ENCODE measurements at places on chromosomes 2 and 18.

DNA sequence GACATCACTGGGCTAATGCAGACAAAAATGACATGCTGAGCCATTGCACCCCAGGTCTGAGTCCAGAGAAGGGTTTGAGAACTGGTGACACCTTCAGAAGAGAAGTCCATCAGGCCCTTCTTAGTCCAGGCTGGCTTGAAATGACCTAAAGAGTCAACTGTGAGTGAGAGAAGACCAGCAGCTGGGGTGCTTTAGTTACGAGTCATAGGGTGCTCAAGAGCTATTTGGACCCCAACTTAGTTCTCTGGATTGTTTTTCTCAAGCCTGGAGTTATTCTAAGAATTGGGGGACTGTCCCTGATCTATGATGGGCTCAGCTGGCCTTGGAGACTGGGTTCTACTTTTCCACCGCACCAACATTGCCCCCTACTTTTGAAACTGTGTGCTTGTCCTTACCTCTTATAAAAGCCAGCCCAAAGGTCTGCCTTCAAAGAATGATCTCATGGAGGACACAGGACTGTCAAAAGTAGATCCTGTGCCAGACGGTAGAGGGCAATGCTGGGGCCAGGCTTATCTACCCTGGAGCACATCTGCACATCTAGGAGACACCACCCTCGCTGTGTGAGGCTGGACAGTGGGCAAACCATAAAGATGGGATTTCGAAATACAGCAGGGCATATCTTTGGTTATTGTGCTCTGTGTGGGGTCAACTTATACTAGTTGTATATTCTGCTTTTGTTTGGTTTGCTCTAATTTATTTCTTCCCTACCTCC, 333.0 kb upstream of the SLC14A2 start:
- no peak for DNase-seq

DNA sequence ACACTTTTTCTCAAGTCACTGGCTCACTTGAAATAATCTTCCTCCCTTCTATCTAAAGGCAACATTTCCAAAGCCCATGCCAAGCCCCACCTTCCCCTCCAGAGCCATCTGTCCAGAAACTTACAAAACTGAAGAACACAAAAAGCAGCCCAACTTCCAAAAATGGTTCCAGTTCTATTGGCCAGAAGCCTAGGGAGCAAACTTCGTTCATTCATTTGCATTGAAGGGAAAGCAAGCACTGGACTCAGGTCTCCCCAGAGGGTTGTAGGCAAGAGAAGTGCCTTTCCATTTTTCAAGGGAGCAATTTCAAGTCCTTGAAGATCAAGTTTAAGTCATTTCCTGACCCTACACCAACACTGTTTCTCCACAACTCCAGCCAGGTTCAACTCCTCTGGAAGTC, 585.0 kb downstream of the BCL11A start:
- peak; percentile 40 for DNase-seq

- no peak for DNase-seq
Measured at GRCh38 chr18:71405169-71405809, 1116.4 kb downstream of the SOCS6 start.

GRCh38 chr18:68660354-68661183, 54.3 kb downstream of the TMX3 start:
- DNase-seq: peak; percentile 23

GRCh38 chr18:8734496-8734895, 29.1 kb downstream of the MTCL1 start:
- DNase-seq: no peak

- DNase-seq: no peak
Measured at GRCh38 chr2:144461308-144461766, 58.6 kb downstream of the ZEB2 start.

- no peak for DNase-seq
Measured at GRCh38 chr2:151381266-151381665, 23.9 kb downstream of the TNFAIP6 start.

DNA sequence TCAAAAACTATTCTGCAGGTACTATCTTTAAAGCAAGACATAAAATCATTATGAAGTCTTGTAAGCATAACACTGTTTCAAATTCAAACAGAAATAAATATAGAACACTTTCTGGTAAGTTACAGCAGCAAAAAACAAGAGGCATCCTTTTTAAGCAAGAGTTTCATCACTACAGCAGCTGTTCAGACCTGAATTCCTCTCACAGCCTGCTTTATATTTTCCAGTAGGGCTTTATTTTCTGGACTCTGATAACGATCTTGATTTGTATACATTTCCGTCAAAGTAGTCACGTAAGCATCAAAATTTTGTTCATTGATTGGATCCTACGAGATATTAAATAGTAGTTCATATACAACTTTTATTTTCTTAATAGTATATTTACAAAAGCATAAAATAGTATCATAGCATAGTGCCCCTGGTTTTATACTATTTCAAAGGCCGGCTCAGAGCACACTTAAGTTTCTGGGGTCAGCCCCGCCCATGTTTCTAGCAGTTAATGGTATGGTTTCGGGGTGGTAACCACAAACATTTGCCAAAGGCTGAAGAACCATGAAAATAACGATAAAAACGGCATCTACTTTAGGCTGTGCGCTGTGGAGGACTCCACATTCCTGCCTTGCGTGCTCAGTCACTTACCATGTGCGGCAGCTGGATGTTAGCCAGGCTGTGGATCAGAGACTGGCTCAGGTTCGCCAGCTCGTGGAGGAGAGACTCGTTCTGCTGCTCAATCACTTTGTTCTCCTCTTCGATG, 47.5 kb upstream of the PXDN start:
- DNase-seq: no peak

GRCh38 chr2:135052997-135053474, 944 bp downstream of the RAB3GAP1 start:
- DNase-seq: peak; percentile 6

DNA sequence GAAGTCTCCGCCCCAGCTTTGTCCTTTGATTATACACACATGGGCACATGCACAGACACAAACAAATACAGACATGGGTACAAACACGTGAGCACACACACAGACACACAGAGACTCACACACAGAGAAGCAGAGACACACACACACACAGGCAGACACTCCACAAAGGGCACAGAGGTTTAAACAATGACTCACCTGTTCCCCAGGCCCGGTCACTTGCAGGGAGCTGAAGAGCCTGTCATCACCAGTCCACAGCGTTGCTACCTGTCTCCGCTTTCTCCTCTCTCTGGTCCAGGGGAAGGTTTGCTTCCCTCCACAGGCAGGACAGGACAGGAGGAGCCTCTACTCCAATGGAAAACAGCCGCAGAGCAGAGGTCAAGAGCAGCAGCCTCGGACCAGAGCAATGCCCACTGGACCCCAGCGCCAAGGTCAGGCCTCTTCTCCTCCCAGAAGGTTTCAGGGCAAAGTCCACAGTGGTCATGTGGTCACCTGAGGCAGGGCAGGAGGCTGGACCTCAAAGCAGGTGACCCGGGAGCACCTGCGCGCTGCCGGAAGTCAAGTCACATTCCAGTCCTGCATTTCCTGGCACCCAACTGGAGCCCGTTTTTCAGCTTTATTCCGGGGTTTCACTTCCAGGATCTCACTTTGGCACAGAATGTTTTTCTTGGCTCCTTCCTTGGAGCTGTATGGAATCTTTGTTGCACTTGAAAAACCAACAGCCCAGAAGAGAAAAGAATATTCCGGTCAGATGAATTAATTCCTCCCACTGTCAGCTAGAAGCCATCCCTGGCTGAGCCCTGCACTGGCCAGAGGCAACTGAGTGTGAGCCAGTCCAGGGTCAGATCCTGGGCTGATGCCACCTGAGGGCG, at the start of gene RAB17:
RAB17 (minus strand) TSS at position 463 of the 869 bp plus-strand sequence. CDS start 4,580 bp downstream, outside the sequence.
- DNase-seq: no peak

GRCh38 chr2:236955521-236956030, 130.1 kb upstream of the COPS8 start:
- DNase-seq: no peak

DNA sequence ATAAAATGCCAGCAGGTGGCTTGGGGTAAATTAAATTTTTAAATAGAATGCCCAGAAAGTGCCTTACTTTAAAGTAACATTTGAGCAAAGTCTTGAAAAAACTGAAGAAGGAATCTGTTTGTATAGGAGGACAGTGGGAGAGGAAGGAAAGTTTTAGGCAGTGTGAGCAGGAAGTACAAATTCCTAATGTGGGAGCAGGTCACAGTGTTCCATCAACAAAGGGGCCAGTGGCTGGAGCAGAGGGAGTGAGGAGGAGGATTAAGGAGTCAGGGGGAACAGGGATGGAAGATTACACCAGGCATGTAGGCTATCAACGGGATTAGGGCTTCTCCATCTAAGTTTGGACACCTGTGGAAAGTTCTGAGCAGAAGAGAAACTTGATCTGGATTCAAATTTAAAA, 439.2 kb upstream of the REG3G start:
- DNase-seq: no peak

GRCh38 chr2:191018643-191019119, 4.7 kb upstream of the STAT1 start:
- DNase-seq: no peak

DNA sequence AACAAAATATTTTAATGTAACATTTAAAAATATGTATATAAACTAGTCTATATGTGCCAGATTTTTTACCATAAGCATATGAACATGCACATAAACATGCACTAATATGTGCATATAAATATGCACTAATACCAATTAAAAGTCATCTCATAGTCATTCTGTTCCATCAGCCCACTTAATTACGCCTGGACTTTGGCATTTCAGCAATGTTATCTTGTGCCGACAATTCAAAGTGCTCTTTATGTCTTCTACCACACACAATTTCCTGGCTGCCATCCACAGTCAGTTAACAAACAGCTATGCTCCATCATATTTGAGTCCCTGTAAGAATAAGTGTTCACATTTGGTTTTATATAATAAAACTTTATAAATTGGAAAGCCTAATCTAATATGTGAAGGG, 92.6 kb upstream of the TSPYL6 start:
- no peak for DNase-seq

DNA sequence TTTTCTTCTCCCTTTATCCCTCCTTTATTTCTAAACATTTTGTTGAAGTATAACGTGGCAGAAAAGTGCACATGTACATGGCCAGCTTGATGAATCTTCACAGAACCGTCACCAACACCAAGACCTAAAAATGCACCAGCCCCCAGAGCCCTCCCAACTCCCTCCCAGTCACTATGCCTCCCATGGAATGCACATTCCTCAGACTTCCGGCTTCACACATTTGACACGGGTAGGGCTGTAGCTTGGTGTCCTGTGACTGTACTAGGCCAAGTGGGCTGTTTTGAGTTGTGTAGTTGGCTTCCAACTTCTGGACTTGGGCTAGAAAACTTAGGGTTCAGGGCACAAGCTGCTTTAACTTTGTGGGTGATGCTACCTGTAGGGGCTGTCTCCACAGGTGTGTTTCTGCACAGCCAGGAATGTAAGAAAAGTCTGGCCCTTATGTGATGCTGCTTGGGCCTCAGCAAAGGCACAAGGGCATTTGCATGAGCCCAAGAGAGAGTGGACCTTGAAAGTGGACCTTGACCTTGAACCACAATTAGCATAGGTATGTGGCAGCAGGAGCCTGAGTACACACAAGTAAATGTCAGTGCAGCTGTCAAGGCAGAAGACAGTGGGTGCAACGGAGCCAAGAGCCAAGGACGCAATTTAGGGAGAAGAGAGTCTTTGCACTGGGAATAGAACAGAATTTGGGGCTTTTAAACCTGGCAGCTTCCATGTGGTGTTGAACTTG, 78.4 kb downstream of the SEPTIN10 start:
- DNase-seq: no peak

DNA sequence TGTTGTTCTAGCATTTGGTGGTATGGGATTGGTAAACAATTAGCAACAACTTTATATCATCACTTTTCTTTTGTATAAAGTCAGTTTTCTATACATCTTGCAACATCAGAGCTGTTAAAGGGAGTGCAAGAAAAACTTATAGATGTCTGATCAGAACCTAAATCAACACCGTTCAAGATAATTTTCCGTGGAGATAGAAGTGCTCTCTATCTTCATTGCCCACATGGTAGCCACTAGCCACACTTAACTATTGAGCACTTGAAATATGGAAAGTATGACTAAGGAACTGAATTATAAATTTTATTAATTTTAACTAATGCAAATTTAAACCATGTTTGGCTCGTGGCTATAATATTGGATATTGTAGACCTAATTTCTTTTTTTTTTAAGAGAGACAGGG, 5.2 kb downstream of the TTC27 start:
- DNase-seq: no peak

DNA sequence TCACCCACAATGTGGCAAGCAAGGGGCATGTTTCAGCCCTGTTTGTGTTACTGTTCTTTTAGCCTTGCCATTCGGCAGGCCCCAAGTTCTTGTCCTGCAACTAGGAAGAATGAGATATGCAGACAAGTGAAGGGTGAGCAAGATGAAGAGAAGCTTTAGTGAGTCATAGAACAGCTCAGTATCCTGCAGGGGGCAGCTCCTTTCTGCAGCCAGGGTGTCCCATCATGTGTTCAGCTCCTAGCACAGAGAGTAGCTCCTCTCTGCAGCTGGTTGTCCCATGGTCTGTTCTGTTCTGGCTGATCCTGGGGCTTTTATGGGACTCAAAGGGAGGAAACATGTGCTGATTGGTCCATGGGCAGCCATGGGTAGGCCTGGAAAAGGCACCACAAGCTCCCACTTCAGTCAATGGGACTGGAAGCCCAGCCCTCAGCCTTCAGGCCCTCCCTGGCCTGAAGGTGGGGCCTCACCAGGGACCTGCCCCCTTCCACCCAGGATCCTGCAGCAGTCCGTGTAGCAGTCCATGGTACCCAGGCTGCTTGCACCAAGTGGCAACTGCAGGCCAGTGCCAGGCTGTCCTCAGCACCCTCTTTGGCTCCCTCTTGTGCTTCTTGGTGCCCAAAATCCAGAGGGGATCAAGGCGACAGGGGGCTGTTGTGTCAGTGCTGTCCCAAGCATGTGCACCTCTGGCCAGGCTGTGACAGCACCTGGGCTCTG, 326.4 kb downstream of the NR4A2 start:
- no peak for DNase-seq

DNA sequence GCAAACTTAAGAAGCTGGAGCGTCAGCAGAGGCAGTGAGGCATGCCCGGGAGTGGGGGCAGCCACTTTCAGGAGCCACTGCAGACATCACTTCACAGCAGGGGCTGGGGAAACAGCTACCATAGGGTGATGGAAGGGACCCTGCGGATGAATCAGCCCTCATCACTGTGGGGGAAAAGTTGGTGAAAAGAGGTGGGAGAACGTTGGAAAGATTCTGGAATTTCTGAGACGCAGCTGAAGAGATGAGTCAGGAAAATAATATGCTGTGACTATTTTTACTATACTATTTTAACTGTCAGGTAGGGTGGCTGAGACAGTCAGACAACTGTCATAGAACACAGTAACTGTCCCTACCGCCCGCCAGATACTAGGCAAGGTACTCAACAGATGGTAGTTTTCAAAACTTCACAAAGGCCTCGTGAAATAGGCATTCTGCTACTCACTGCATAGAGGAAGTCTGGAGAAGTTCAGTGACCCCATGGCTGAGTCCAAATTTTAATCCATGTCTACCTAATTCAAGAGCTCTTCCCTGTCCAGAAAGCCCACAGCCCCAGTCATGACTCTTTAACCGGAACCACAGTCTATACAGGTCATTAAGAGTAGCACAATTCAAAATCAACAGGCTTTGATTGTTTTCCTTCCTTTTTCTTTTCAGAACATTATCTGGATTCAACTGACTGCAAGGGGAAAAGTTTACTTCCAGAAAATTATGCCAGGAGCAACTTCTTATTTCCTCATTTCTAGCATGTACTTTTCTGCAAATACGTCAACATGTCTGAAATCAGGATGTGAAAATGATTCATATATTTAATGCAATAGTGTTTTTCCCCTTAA, 39.3 kb upstream of the EPB41L3 start:
- no peak for DNase-seq
